ENCODE measurements at places on chromosomes 3 and 15.

- DNase-seq = no peak
Measured at GRCh38 chr3:146468671-146469149, 651 bp downstream of the PLSCR2 start.

DNA sequence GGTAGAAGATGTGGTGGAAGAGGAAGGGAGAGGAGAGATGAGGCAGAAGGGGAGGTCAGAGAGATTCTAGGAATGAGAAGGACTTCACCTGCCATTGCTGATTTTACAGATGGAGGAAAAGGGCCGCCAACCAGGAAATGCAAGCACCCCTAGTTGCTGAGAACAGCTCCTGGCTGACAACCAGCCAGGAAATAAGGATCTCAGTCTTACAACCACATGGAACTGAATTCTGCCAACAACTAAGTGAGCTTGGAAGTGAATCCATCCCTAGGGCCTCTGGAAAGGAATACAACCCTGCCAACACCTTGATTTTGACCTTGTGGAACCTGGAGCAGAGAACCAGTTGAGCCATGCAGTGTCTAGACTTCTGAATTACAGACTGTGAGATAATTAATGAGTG is 86.6 kb downstream of the EDEM1 start:
- no peak for DNase-seq

DNA sequence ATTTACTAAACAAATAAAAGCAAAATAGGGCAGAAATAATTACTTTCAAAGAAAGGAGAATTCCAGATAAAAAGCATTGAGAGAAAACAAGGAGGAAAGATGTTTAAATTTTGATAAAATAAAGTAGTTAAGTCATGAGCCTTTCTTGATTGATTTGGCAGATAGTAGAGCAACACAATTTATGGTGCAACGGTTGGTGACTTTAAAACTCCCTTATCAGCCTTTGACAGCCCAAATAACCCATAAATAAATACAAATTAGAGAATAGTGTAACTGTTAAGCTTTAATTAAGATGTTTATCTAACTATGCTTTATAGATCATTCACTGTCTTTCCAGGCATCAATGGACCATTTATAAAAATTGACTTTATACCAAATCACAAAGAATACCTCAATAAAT is 54.0 kb upstream of the EIF1B start:
- DNase-seq = no peak

- no peak for DNase-seq
Measured at GRCh38 chr15:77863491-77864105, 213.9 kb downstream of the TBC1D2B start.

DNA sequence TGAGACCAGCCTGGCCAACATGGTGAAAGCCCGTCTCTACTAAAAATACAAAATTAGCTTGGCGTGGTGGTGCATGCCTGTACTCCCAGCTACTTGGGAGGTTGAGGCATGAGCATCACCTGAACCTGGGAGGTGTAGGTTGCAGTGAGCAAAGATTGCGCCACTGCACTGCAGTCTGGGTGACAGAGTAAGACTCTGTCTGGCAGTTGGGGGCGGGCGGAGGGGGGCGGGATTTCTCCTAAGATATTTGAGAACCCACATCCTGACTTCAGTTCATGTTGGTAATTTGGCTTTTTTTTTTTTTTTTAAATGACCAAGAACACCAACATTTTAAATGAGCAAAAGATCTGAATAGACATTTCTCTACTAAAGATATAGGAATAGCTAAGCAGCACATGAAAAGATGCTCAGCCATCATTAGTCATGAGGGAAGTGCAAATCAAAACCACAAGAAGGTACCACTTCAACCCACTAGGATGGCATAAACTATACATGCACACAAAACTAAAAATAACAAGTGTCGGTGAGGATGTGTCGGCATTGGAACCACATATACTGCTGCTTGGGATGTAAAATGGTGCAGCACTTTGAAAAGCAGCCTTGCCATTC is 75.6 kb upstream of the LMOD3 start:
- DNase-seq = no peak

GRCh38 chr3:152460936-152461335 is 192.2 kb downstream of the MBNL1 start:
- DNase-seq = no peak

DNA sequence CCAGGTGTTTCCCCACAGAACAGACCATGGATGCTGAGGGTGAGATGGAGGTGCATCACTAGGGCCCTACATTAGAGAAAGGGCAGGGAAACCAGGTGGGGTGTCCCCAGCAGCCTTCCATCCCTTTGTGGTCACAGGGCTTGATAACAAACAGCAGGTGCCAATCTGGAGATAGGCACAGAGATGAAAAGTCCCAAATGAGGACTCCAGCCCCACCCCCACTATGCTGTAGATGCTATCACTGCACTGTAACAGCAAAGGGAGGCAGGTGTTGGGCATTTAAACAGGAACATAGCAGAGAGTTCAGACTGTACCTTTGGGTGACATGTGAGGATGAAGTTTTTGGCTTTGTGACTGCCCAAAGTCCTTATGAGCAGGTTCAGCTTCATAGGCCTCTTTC is 21.4 kb downstream of the IL20RB start:
- no peak for DNase-seq

DNA sequence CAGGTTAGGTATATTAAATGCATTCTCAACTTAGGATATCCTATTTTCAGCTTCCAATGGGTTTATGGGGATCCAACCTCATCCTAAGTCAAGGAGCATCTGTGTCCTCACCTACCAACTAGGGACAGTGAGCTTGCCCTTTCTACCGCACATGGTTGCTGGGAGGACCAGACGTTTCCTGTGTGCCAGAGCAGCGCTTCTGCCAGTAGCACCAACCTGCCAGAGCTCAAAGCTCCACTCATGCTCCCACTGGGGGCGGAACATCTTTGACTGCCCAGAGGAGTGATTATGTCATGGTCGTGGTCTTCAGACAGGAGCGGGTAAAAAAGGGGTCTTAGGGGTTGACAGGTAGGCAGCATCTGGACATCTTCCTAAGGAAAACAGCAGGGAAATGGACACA is 24.7 kb downstream of the XPC start:
- DNase-seq = no peak

GRCh38 chr15:57460208-57460816 is 84.0 kb downstream of the CGNL1 start:
- DNase-seq = no peak

DNA sequence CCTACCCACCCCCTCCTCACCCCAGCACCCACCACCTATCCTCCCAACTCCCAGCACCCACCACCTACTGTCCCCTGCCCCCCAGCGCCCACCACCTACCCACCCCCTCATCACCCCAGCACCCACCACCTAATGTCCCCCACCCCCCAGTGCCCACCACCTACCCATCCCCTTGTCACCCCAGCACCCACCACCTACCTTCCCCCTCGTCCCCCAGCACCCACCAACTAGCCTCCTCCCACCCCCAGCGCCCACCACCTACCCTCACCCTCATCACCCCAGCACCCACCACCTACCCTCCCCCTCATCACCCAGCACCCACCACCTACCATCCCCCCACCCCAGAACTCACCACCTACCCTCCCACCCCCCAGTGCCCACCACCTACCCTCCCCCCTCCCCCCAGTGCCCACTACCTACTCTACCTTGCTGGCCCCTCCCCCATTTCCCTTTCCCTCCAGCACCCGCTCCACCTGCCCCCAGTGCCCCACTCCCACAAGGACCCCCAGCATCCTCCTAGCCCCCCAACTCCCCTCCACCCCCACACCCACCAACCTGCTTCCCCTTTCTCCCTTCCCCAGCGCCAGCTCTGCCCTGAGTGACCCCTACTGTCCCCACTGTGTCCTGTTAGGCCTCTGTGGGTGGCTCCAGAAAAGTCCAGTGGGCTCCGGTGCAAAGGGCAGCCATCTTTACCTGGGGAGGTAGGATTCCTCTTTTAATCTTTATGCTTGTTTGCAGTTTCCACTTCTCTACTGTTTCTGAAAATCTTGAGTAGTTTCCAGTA is 1.2 kb downstream of the UROC1 start:
- no peak for DNase-seq

- no peak for DNase-seq
Measured at GRCh38 chr3:29247088-29247745, 33.7 kb upstream of the RBMS3 start.

DNA sequence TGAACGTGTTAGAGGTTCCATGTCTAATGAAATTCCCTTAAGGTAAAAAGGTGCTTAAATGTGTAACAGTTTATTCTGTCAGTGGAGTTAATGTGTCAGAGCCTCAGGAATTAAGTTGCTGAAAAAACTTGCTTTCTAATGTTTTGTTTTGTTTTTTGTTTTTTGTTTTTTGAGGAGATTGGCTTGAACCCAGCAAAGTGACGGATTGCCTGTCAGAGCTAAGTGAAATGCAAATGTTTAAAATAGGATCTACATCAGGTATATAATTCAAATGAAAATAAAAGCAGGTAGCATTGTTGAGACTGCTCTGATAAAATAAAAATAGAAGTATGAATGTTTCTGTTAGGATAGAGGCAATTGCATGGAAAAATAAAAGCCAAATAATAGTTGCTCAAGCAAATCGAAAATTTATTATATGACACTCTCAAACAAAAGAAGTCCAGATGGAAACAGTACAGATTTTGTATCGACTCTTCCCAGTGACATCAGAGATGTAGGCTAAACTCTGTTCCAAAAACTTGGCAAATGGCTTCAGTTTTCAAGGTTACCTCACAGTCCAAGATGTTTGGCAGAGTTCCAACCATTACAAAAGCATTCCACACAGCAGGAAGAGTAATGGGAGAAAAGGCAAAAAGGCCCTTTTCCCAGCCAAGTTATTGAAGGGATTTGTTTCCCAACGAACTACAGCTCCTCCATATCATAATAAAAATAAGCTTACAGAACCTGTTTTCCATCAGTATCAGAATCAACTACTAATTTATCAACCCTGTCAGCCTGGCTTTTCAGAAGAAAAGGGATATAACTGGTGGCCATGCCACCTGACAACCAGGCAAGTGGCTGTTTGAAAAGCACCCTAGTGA is 291.0 kb downstream of the TBL1XR1 start:
- DNase-seq = no peak

DNA sequence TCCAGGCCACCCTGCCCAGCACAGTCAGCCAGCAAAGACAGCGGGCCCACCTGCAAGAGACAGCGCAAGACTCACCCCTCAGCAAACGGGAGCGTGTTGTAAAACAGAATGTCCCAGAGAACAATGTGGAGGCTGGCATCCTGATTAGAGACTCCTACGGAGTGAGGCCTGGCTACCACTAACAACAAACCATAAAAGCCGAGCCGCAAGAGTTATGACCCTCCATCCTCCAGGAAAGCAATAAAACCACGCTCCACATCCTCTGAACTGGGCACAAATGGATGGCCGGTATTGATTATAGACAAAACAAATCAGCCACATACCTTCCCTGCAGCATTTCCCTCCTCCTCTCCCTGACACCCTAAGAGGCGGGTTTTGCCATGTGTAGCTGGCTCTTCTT is 75.8 kb upstream of the LIPC start:
- DNase-seq = no peak

- DNase-seq = no peak
Measured at GRCh38 chr15:29774900-29775299, 47.4 kb downstream of the TJP1 start.

GRCh38 chr15:29268706-29269484 is 727 bp downstream of the NSMCE3 start:
- peak; percentile 57 for DNase-seq

- DNase-seq = no peak
Measured at GRCh38 chr3:9161811-9162210, 87.6 kb downstream of the SRGAP3 start.

- DNase-seq = no peak
Measured at GRCh38 chr3:17423786-17424536, 318.5 kb downstream of the TBC1D5 start.

Data from Kasumi-1 (cell line).